Thoracic aorta (tissue), 2 donors: ENCODE measurements at places on chromosomes 3 and 15.

DNA sequence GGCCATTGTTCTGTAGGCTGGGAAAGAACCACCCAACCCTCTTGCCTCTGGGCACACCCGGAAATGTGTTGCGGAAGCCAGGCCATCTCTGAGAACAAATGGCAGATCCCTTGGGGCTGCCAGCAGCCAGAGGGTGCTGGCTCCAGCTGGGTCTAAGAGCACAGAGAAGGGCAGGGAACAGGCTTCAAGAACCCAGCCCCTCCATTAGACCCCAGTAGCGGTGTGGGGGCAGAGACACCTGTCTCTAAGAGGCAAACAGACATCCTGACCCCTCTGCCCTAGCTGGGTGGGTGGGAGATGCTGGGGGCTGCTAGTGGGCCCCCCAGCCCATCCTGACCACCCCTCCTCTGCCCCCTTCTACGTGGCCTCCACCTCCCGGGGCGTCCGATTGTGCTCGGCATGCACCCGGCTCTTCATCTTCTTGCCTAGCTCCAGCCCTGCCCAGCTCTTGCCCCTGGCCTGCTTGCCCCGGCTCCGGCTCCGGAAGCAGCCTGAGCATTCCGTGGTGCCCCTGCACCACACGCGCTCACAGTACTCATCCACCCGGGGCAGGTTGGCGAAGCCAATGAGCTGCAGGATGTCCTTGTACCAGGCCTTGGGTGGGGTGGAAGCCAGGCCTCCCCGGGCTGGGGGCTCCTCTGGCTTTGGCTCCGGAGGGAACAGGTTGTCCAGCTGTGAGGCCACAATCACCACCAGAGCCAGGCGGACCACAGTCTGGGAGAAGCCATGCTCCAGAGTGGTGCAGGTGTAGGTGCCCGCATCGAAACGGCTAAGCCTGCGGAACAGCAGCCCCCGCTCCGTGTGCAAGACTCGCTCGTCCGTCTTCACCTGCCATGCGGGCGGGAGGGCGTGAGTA, 9.4 kb downstream of the SEMA3G start:
- no peaks in the 10 kb centered on the region for H3K36me3 ChIP-seq
- no peak overlapping the region for H3K4me3 ChIP-seq
- no peak overlapping the region for H3K27ac ChIP-seq
- H3K27me3 ChIP-seq, result no peaks in the 10 kb centered on the region
- H3K4me1 ChIP-seq, result no peaks in the 10 kb centered on the region
- DNase-seq, result no peak

- DNase-seq, result no peak
- no peak overlapping the region for H3K4me3 ChIP-seq
- no peak overlapping the region for H3K27ac ChIP-seq
- no peaks in the 10 kb centered on the region for H3K27me3 ChIP-seq
- H3K36me3 ChIP-seq, result no peaks in the 10 kb centered on the region
Measured at GRCh38 chr3:170448584-170448983, 29.9 kb downstream of the CLDN11 start.

GRCh38 chr3:194003114-194004057, 132.6 kb upstream of the HES1 start:
- H3K4me3 ChIP-seq, result peak overlapping the region; percentile 70
- DNase-seq, result peak; percentile 80
- H3K27ac ChIP-seq, result peak overlapping the region; percentile 79
- peaks cover 34% of the 10 kb centered on the region for H3K4me1 ChIP-seq

DNA sequence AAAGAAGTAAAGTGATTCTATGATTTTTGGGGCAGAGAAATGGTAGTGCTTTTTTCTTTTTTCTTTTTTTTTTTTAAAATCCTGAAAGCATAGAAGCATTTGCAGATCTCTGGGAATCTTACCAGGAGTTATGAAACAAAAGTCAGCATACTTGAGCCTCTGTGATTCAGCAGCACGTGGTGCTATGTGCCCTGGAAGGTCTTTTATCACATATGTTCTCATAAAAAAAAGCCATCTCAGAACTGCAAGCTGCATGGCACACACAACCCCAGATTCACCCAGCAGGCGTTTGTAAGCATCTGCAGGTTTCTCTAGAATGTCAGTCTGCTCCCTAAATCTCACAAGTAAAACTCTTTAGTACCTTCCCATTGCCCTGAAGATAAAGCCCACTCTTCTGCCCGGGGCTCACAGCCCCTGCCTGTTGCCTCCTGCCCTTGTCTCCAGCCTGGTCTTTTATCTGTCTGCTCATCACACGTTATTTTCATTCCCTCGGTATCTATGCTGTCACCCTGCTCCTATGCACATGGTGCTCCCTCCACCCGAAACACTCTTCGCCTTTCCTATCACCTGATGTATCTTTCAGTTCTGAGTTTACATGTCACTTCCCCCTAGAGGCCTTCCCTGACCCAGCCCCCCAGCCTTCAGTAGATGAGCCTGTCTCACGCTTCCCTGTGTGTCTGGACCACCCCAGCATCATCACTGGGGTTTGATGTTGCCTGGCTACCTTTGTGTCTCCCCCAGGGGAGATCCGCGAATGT, 72.4 kb downstream of the CHDH start:
- H3K4me1 ChIP-seq, result peaks cover 23% of the 10 kb centered on the region
- peak overlapping the region; percentile 32 for H3K27ac ChIP-seq
- no peak overlapping the region for H3K4me3 ChIP-seq
- peak; percentile 17 for DNase-seq

GRCh38 chr15:97941572-97941971, 18.9 kb upstream of the ARRDC4 start:
- H3K4me3 ChIP-seq, result no peak overlapping the region
- H3K4me1 ChIP-seq, result no peaks in the 10 kb centered on the region
- no peaks in the 10 kb centered on the region for H3K36me3 ChIP-seq

DNA sequence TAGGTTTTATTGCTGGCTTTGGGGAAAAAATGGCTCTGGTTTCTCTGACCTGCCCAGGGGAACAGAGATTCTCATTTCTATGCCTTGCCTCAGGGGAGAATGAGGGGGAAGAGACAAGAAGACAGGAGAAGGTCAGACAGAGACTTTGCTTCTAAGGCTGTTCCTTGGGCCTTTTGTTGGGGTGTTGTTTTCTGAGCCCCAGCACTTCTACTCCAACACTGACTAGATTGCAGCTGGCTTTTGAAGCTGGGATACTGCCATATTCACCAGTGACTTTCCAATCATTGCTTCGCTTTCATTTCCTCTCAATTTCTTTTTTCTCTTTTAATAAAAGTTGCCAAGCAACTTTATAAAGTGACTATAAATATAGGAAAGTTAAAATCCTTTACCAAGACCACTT, 143.2 kb upstream of the ARHGEF26 start:
- H3K4me1 ChIP-seq, result no peaks in the 10 kb centered on the region
- no peak for DNase-seq
- H3K36me3 ChIP-seq, result no peaks in the 10 kb centered on the region
- no peak overlapping the region for H3K4me3 ChIP-seq
- H3K27ac ChIP-seq, result no peak overlapping the region
- H3K27me3 ChIP-seq, result no peaks in the 10 kb centered on the region

DNA sequence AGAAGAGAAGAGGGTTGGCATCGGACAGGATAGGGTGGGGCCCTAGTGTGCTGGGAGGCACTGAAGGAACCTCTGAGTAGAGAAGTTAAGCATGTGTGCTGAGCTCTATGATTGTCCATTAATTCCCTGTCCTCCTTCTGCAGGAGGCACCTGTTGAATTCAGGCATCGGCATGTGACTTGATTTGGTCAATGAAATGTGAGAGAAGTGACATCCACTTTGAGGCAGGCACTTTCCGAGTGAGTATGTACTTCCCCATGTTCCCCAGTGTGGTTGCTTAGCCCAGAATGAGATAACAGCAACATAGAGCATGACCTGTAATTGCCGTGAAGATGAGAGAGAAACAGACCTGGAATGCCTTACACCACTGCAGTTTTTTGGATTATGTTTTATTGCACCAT, 224.8 kb downstream of the RPLP1 start:
- H3K27ac ChIP-seq, result no peak overlapping the region
- H3K4me1 ChIP-seq, result no peaks in the 10 kb centered on the region
- no peak overlapping the region for H3K4me3 ChIP-seq
- H3K36me3 ChIP-seq, result no peaks in the 10 kb centered on the region
- no peak for DNase-seq

- no peak overlapping the region for H3K4me3 ChIP-seq
- H3K27ac ChIP-seq, result no peak overlapping the region
- H3K36me3 ChIP-seq, result no peaks in the 10 kb centered on the region
- no peak for DNase-seq
- H3K27me3 ChIP-seq, result no peaks in the 10 kb centered on the region
Measured at GRCh38 chr3:125959317-125960065, 9.5 kb upstream of the ROPN1B start.

DNA sequence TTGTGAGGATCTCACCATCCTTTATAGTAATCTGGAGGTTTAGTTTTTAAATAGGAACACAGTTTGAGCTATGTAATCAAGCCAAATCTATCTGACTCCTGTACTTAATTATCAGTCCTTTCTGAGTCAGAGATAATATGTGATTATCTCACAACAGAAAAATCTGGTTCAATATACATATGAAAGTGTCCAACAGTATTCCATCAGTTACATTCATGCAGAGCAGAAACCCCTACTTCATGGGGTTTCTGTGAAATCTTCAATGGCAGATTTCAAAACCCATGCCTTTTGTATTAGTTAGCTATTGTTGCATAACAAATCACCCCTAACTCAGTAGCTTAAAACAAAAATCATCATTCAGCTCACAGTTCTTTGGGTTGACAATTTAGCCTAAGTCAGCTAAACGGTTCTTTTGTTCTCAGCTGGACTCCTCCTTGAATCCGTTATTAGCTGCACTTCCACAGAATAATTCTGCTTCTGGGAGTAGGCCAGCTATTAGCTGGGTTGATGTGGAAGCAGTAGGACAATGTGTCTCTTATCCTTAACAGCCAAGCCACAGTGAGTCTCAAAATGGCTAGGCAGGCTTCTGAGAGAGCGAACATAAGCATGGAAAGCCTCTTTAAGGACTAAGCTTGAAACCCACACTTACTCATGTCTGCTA, 42.9 kb upstream of the ARPP21 start:
- H3K36me3 ChIP-seq, result no peaks in the 10 kb centered on the region
- no peak overlapping the region for H3K4me3 ChIP-seq
- no peak overlapping the region for H3K27ac ChIP-seq
- no peaks in the 10 kb centered on the region for H3K4me1 ChIP-seq

DNA sequence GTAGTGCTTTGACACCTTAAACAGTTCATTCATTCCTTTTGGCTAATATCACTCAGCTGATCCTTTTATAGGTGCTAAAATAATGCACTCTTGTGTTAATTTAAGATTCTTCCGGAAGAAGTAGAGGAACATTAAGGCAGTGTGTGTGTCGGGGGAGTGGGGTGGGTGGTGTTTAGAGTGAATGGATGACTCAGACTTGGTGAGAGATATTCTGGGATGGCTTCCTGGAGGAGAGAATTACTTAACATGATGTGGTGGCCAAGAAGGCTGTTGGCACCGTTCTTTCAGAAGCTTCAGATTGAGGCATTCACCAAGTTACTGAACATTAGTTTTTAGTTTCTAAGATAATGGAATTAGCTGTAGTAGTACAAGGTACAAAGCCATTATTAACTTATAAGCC, 125.6 kb upstream of the ROPN1 start:
- H3K27ac ChIP-seq, result peak overlapping the region; percentile 73
- H3K27me3 ChIP-seq, result no peaks in the 10 kb centered on the region
- peak; percentile 52 for DNase-seq
- H3K4me3 ChIP-seq, result no peak overlapping the region
- no peaks in the 10 kb centered on the region for H3K36me3 ChIP-seq
- peaks cover 55% of the 10 kb centered on the region for H3K4me1 ChIP-seq

DNA sequence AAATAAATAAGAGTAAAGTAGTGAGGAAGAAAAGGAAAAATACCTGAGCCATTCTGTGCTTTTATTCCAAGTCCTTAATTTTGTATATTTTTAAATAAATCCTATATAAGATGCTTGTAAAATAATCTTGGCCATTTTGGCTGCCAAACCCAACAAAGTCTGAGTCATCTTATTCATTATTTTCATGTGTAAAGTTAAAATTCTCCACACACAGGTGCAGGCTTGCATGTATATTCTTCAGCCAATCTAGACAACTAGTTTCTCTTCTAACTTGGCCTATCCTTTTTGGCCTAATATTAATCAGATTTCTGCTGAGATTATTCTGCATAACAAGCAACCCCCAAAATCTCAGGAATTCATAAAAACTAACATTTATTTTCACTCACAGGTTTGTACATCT, 189.8 kb upstream of the ATP11B start:
- H3K27ac ChIP-seq, result no peak overlapping the region
- no peak for DNase-seq
- H3K27me3 ChIP-seq, result no peaks in the 10 kb centered on the region
- no peaks in the 10 kb centered on the region for H3K36me3 ChIP-seq
- no peak overlapping the region for H3K4me3 ChIP-seq
- H3K4me1 ChIP-seq, result no peaks in the 10 kb centered on the region

- H3K4me3 ChIP-seq, result no peak overlapping the region
- H3K36me3 ChIP-seq, result peaks cover 24% of the 10 kb centered on the region
- H3K4me1 ChIP-seq, result no peaks in the 10 kb centered on the region
- H3K27me3 ChIP-seq, result no peaks in the 10 kb centered on the region
- DNase-seq, result no peak
Measured at GRCh38 chr3:56654460-56654859, 28.6 kb downstream of the TASOR start.

- H3K27ac ChIP-seq, result no peak overlapping the region
- no peak overlapping the region for H3K4me3 ChIP-seq
- no peaks in the 10 kb centered on the region for H3K27me3 ChIP-seq
- H3K36me3 ChIP-seq, result peaks cover 6% of the 10 kb centered on the region
- peaks cover 6% of the 10 kb centered on the region for H3K4me1 ChIP-seq
Measured at GRCh38 chr15:31382713-31383045, 56.0 kb downstream of the KLF13 start.

- no peak for DNase-seq
- H3K36me3 ChIP-seq, result no peaks in the 10 kb centered on the region
- no peak overlapping the region for H3K4me3 ChIP-seq
- H3K27ac ChIP-seq, result no peak overlapping the region
- no peaks in the 10 kb centered on the region for H3K27me3 ChIP-seq
Measured at GRCh38 chr3:174424656-174425055, 434.5 kb upstream of the NAALADL2 start.

DNA sequence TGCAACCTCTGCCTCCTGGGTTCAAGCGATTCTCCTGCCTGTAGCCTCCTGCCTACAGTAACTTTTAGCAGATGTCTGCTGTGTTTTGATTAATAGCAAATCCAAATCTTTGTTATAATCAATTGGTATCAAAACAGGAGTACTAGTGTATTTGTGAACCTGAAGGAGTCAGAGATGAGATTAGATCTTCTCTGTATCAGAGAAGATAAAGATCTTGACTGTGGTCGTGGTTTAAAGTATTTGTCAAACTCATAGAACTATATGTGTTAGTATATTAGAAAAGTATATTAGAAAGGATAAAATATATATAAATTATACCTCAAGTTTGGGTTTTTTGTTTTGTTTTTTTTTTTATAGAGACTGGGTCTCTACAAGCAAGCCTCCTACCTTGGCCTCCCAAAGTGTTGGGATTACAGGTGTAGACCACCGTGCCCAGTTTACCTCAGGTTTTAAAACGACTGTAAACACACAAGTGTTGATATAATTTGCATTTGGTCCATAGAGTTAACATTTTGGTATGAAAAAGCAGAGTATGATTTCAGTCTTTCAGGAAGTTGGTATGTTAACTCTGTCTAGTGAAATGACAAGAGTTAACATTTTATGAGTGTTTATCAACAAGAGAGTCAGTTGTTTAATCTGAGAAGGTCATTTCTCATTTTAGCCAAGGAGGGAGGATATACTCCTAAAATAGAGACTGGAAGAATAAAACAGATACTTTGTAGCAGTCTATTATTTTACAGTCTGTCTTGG, 18.3 kb downstream of the RTF1 start:
- no peaks in the 10 kb centered on the region for H3K27me3 ChIP-seq
- H3K27ac ChIP-seq, result no peak overlapping the region
- H3K36me3 ChIP-seq, result peaks cover 7% of the 10 kb centered on the region
- no peak overlapping the region for H3K4me3 ChIP-seq
